ENCODE measurements at places on chromosomes 3 and 15. TPM values are rescaled to one million over a fixed set of nuclear protein-coding genes. Genes with fewer than 3 reads are reported as not detected.

The KLHL40 gene
- not detected for total RNA-seq

The LHFPL4 gene
- total RNA-seq: 0.55 TPM

The PSTPIP1 gene
- total RNA-seq: not detected

The PIF1 gene
- total RNA-seq: 18.9 TPM

The MUC13 gene
- total RNA-seq: not detected

The GPR27 gene
- 6.7 TPM for total RNA-seq

The EXD1 gene
- not detected for total RNA-seq

The CHRD gene
- 13.0 TPM for total RNA-seq
